ENCODE measurements at places on chromosomes 5 and 9.
A peak's percentile ranks its signal among the peaks of the same experiment; 100 is the strongest.

GRCh38 chr5:161548487-161549094 is 2.1 kb upstream of the GABRB2 start:
- no peak for DNase-seq

- no peak for DNase-seq
Observed at GRCh38 chr5:10626473-10627013, 62.7 kb downstream of the ANKRD33B start.

GRCh38 chr9:3909966-3910650 is 384.3 kb upstream of the RFX3 start:
- DNase-seq, result no peak

GRCh38 chr5:109324351-109324750 is 85.4 kb downstream of the PJA2 start:
- DNase-seq, result no peak

- DNase-seq, result no peak
Observed at GRCh38 chr5:161847447-161847846, 473 bp upstream of the GABRA1 start.

DNA sequence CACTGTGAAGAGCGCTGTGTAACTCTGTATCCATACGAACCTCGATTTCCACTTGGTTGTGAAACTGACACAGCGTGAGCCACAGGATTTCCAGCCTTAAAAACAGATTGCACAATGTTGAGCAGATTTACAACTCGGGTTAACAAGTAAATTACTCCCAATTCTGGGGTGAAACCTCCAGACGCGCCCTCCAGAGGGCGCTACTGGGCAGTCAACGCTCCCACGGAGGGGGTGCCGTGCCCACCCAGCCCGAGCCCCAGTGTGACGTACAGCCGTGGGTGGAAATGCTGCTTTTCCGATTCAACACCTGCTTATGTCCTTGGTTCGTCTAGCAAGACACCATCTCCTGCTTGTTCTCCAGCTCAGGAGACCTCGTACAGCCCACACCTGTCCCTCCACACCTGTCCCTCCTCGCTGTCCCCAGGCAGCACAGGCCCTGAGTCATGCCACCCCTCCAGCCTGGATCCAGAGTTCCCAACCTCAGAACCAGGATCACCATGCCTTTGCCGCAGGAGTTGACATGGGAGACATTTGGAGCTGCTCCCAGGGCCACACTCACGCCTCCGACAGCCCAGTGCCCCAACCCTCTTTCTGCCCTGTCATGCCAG is 34.4 kb upstream of the SLC6A3 start:
- DNase-seq, result peak; percentile 53

DNA sequence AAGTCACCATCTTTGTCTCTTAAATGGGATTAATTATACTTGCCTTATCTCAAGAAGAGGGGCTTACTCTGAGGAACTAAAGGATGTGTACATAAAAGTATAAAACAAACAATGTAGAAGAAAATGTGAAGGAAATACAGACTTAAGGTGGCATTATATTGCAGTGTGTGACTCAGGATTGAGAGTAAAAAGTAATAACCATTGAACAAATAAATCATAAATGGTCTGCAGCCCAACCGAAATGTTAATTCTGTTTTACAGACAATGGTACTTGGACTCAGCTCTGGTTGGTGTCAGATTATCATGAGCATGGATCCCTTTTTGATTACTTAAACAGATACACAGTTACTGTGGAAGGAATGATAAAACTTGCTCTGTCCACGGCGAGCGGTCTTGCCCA is 37.4 kb downstream of the TGFBR1 start:
- no peak for DNase-seq

DNA sequence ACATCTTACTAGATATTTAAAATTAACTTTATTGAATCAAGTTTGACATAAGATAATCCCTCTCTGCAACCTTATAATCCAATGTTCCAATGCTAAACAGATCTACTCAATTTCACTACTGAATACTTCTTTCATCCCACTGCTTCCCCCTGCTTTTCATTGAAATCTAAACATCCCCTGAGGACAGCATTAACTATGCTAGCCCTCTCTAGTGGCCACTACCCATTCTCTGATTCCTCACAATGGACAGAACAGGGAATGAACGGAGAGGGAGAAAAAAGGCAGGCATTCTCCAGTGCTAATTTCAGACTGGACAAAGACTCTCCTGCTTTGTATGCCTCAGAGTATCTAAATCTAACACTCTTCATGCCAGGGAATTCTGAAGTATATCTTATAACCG is 54.3 kb upstream of the RGS7BP start:
- no peak for DNase-seq

GRCh38 chr9:114178076-114178475 is 22.7 kb downstream of the COL27A1 start:
- DNase-seq, result no peak

- no peak for DNase-seq
Observed at GRCh38 chr9:12813960-12814876, 39.4 kb downstream of the LURAP1L start.

DNA sequence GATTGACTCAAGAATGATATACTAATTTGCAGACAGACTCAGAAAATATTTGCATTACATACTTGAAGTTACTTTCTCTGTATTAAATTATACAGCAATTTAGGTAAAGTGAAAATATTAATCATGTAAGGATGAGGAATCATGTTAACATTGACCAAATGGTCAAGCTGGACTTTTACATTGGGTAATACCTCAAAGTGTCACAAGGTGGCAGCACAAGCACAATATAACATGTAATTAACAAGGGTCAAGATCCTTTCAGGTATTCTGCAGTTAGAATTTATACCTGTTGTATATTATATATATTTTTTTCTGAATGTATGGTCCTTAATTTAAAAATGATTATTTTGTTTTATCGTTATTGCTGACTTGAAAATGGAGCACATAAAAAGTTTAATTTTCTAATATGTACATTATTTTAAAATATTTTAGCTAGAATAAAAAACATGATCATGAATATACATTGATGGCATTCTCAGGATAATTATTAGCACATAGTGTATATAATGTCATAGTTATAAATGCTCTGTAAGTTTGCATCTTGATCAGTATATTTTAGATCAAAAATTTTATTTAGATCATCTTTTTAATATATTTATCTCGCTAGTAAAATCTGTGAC is 8.6 kb downstream of the HAPLN1 start:
- DNase-seq, result peak; percentile 36

DNA sequence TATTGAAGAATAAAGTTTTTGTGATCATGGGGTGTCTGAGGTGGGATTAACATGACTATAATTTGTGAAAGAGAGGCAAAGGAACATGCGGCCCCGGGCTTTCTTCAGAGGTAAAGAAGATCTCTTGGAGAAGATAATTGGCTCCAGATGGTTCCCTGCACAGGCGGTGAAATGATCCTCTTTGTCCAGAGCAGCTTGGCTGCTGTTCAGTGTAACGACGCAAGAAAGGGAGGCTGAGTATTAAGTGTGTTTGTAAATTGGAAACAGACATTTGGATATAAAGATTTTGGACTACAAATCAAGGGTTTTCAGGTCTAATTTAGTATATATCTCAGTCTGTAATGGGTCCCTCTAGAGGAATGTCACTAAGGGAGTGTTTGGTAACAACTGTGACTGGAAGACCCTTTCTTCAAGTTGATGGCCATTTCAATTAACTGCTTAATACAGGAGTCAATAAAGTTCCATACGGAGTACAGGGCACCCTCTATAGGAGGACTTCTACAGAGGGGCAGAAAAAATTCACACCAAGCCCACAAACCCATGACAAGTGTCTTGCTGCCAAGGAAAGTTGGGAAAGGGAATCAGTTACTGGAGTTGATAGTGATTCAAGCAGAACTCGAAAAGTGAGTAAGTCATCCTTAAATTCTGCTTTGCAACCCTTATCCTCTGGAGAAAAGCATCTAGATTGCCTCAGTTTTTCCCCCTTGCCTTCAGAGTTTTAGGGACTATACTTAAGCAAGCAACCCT is 4.1 kb downstream of the EQTN start:
- no peak for DNase-seq

- no peak for DNase-seq
Observed at GRCh38 chr5:71807909-71808308, 88.8 kb downstream of the CARTPT start.

DNA sequence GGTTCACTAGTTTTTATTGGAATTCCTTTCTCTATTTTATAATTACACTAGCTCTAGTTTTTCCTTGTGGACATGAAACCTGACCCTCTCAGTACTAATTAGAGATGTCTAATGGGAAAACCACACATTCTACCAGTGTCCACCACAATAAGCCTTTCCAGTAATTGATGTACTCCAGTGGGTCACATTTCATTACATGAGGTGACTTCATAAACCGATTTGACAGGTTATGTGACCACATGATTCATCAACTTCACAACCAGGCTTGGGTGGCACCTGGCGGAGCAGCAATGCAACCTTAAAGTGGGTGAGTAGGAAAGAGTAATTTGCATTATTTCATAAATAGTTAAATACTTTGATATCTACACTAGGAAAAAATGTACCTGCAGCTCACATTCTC is 284.2 kb upstream of the ADAMTS16 start:
- no peak for DNase-seq

GRCh38 chr5:90613918-90614504 is 55.4 kb downstream of the ADGRV1 start:
- no peak for DNase-seq

DNA sequence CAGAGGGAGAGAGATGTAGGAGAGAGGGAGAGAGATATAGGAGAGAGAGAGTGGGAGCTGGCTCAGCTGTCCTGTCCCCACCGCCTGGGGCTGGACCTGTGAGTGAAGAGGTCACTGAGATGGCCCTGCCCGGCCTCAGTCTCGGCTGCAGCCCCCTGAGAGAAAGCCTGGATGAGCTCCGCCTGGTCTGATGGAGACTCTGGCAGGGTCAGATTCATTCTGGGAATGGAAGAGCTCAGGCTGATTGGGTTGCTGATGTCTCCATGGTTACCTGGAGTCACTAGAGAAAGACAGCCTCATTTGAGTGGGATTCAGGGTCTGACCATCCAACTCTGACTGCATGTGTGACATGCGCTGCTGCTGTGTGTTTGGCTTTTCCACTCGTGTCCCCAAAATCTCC is 27.1 kb upstream of the SEMA4D start:
- no peak for DNase-seq

DNA sequence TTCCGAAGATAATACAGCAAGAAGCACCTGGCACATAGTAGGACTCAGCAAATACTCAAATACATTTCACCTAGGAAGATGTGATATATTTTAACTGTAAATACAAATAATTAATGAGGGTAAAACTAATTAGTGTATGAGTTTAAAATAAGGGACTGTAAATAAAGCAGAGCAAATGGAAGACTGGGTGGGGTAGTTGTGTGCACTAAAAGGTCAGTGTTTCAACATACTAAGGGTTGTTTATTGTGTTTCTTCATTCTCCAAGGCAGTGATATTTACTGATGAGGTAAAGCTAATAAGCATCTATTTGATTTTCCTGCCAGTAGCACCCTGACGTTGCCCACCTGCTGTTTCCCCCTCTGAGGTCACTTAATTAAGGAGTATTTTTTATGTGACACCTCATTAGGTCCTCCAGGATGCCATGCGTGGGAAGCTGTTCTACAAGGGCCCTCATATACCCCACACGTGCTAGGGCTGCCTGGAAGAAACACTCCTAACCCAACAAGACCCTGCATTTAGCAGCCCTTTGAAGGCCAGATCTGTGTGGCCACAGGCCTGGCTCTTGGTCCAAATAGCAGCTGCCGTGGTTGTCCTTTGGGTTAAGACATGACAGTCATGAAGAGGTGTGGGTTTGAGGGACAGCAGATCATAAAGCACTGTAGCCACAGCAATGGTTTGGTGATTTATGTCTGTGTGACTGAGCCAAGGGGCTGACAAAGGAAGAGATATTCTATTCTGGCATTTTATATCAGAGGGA is 97.5 kb upstream of the RPS23 start:
- DNase-seq, result no peak

DNA sequence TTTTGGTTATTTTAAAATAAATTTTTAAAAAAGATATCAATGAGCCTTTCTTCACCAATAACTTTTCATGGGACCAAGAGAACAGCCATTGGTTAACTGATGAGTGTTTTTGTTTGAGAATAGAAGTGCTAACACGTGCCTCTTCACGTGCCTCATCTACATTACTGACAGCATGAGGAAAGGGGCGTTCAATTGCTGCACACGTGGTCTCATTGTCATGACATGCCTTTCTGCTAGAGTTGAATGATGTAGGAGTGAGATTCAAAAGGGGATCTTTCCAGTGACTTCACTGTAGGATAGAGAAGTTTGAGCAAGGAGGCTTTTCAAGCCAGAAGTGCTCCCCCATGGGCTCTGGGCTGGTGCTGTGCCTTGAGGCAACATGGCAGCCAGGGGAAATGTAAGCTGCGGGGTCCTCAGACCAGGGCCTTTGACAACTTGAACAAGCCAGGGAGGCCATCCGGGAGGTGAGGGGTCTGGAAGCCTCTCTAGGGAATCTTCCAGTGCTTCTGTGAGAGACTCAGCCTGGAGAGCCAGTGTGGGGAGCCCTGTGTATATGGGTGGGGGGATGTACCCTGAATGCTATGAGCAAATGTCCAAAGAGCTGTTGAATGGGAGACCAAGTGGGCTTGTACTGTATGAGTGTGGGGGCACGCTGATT is 51.2 kb upstream of the FSTL4 start:
- no peak for DNase-seq

DNA sequence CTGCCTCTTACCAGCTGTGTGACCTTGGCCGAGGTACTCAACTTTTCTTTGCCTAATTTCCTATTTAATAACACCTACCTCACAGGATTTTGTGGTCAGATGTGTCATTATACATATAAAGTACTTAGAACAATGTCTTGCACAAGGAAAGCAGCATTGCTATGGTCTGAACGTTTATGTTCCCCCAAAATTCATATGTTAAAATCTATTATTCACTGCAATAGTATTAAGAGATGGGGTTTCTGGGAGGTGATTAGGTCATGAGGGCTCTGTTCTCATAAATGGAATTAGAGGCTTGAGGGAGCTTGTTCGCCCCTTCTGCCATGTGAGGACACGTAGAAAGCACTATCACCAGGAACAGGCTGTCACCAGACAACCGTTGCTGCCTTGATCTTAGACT is 10.9 kb upstream of the RNF145 start:
- DNase-seq, result no peak

- no peak for DNase-seq
Observed at GRCh38 chr9:110762783-110763182, 94.2 kb downstream of the MUSK start.

GRCh38 chr5:35826554-35826953 is 30.1 kb upstream of the IL7R start:
- DNase-seq, result no peak

DNA sequence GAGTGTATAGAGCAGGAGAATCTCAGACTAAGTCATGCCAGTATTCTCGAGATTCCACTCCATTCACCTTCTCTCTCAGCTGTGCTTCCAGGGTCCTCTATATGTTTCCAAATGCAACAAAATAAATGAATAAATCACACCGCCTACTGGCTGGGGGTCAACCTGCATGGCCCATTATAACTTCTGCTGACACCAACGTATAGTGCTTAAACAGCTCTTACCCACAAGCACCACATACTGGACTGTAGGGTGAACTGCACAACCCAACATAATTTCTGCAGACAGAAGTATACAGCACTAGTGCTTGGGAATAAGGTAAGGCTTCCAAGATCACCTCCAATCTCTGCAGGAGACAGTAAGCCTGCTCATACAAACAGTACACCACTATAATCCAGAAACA is 33.1 kb upstream of the HTR4 start:
- peak; percentile 0 for DNase-seq

Measured in CD4-positive, alpha-beta T cell treated with Interleukin-10 for 1 hour (primary cell).